ENCODE measurements at places on chromosomes 2 and 18.

DNA sequence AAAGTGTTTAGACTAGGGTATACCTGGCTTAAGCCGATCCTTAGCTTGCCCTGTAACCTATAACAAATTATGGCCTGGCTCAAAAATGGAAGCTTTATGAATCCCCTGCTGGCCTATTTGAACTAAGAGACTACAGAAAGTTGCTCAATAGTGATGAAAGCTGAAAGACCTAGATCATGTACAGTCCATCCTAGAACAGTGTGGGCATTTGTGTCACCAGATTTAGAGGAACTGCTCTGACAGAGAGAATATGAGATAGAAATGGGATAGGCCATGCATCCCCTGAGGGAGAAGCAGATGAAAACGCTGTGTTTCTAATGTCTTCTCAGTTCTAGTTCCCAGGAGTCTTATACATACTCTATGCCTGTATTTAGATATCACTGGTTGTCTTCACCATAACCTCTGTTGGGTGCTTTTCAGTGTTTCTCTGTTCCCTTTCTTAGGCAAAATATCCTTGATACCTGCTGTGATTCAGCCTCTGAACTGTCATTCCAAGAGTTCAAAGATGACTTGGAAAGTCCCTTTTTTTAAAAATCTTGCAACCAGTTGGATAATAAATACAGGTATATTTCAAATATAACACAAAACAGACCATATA lies 246.9 kb upstream of the SLC39A10 start:
- DNase-seq, result no peak

GRCh38 chr18:36511791-36512352 lies 214.4 kb downstream of the FHOD3 start:
- no peak for DNase-seq

DNA sequence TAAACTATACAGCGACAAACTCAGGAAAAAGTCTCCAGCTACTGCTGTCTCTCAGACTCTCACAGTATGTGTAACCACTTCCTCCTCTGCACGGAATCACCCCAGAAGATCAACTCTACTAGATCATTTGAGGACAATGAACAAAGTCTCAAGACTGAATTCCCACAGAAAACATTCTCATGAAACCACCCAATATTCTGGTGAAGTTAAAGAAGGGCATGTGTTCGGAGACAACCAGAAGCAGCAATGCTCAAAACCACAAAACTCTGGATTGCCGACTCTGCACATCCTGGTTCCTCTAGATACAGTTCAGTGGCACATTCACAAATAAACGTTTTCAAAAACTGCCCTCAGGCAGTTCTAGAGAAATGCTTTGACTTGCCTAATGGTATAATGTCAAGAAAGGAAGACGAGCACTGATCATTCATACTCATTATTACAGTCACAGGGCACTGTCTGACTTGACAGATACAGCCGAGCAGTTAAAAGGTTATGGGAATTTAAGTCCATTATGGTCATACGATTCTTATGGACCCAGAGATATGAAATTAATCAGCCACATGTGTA lies 91.9 kb upstream of the STK17B start:
- no peak for DNase-seq

DNA sequence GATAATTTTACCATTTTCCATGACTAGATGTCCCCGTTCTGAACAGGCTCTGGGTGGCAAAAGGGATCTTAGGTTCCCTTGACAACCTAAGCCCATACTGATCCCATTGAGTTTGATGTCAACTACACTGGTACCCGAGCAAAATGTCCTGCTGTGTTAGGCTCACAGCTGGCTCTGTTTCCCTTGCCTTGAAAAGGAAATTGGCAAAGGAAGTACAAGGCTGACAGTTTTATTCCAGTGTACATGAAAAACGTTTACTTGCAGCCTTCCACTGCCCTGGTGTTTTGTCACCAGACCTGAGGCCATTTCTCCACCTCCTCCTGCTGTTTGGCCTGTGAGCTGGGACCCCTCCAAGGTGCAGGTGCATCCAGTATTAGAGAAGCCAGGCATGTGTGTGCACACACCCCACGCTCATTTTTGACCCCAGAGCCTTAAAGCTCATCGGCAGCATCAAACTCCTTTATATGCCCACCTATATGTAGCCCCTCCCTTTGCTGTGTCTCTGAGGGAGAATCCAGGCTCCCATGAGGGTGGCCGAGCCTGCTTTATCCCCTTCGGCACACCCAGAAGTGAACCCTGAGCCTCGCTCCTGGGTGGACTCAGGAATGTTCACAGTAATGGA lies 171.3 kb downstream of the NDUFA10 start:
- DNase-seq, result no peak

GRCh38 chr2:45765728-45766254 lies 114.3 kb downstream of the PRKCE start:
- no peak for DNase-seq

DNA sequence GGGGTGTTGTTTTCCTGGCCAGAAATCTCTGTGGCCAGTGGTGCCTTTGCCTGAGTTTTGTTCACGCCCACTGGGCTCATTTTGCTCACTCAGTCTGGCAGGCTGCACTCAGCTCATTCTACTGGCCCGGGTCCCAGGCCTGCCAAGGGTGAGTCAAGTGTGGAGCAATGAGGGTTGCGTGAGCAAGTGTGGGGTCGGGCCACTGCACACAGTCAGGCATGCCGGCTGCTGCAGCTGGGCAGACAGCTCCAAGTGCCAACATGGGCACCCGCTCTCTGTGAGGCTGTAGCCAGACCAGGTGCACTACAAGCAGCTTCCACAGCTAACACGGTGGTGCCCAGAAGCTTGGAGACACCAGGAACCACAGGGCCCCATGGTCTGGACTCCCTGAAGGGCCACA lies 801.1 kb upstream of the RAB6C start:
- no peak for DNase-seq

GRCh38 chr18:11789716-11790510 lies 61.3 kb upstream of the CHMP1B start:
- DNase-seq, result no peak

GRCh38 chr2:3513026-3513810 lies 6.1 kb downstream of the ADI1 start:
- DNase-seq, result no peak

- DNase-seq, result no peak
Observed at GRCh38 chr2:59276917-59277316, 1035.8 kb upstream of the FANCL start.

- DNase-seq, result no peak
Observed at GRCh38 chr2:48066000-48066399, 159.7 kb upstream of the FBXO11 start.

DNA sequence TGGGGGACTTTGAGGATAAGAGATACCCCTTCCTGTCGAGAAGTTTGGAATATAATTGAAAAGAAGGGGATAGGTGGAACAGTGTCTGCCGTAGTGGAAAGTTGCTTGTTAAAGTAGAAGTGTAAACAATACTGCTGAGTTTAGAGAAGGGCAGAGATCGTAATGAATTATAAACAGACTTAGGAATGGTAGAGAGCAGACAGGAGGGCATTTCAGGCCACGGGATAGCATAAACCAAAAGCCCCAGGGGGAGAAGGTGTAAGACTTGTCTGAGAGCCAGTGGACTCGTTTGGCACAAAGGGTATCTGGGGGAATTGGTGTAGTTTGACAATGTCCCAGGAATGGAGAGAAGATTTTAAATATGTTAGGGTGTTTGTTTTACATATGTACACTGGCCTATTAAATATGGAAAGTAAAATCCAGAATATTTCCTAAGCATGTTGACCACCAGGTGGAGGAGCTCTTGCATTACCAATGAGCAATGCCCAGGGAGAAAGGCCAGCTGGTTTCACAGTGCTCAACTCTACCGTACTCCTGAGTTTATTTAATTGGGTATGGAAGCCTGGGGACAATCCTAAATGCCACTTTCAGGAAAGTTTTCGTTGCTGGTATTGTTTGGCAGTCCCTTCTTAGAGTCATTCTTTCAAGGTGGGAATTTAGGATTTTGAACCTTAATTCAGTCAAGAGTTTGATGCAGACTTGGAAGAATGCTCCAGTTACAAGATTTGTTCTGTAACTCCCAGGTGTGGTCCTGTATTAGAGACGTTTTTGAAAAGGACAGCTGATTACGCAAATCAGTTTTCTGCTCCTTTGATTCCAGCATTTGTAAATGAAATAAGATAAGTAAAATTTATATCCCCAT lies 7.5 kb downstream of the COPS8 start:
- DNase-seq, result no peak

DNA sequence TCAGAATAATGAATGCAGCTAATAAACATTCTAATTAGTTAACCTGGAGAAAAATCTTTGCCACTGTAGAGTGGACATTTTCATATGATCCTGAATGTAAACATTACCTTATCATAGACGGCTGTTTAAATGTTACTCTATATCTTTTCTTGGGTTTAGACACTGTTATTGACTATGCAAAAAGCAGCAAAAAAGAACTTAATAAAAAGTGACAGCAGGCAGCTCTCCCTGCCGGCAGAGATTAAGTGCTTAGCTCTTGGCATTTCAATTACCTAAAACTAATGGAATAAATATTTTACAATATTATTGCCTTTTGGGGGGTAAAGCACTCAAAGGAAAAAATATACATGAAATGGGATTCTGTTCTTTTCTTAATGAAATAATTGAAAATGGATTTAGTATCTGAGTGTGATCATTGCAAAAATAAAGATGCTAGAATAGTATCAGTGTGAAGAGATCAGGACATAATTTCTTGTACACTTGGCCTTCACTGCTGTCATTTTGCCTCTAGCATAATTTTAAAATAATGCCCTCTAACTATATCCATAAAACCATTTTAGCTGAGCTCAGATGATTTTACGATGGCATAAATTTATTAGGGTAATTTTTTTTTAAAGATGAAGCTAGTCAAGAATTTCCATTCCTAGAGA lies 203.4 kb upstream of the DPP10 start:
- no peak for DNase-seq

DNA sequence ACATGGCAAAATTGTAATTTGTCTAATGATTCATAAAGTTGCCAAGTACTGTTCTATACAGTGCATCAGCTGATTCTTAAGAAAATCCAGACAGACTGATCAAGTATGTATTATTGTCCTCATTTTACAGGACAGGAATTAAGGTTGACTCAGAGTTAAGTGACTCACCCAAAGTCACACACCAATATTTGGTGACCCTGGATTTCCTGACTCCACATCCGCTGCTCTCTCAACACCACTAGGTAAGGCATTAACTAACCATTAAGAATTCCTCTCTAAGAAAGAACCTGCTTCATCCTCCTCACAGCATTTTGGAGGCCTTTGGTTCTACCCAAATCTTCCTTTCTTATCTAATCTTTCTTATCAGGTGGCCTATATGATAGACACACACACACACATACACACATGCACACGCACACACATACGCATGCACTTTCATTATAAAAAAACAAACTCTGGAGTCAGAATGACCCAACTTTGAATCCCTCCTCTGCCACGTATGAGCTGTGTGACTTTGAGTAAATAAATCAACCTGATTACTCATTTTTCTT lies 150.8 kb downstream of the ANKRD44 start:
- DNase-seq, result no peak

DNA sequence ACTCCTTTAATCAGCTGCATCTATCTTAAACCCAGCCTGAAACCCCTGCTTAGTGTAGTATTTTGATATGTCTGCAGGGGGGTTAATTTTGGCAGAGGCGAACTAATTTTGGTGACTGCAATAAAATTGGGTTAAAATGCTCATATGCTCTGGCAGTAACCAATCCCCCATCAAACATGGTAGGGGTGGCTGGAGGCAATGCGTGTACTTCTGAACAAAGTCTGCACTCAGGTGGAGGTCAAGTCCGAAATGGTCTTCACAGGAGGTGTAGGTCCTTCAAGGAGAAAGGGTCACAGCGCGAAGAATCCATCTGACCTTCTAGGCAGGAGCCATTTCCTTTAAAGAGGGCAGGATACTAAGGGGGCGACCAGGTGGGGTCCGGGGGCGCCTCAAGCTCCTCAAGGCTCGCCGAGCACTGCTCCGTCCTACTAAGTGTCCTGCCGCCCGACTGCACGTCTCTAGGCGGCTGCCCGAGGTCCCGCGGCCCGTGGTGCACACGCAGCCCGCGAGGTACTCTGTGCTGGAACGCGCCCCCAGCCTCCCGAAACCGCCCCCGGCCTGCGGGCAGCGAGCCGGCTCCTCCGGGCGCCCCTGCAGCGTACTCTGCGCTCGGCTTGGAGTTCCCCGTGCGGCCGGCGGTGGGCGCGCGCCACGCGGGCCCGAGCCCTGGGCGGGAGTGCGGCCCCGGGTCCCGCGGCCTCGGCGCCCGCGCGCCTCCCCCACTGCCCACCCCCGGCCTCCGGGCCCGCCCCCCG lies 1.7 kb upstream of the LDLRAD4 start:
- no peak for DNase-seq

GRCh38 chr2:152542995-152543481 lies 174.2 kb downstream of the PRPF40A start:
- DNase-seq, result no peak

DNA sequence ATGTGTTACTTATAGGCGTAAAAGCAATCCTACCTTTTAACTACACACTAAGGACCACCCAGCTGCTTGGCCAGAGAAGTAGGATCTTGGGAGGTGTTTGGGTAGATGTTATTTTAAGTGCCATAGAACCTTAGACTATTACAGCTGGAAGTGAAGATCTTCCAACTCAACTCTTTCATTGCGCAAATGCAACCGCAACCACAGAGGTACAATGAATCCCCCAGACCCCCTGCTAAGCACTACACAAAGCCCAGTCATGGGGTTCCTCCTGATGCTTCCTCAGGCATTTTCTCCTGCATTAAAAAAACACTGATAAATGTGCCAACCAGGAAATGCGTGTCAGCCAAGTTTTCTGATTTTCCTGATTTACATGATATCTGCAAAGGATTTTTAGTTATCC lies 246.0 kb downstream of the LRRTM1 start:
- DNase-seq, result no peak

- DNase-seq, result no peak
Observed at GRCh38 chr18:43054815-43055519, 60.5 kb downstream of the RIT2 start.

- DNase-seq, result no peak
Observed at GRCh38 chr18:62717169-62717924, 2.0 kb downstream of the PHLPP1 start.

GRCh38 chr2:50754514-50754913 lies 277.4 kb downstream of the NRXN1 start:
- no peak for DNase-seq

- DNase-seq, result no peak
Observed at GRCh38 chr2:139175510-139175909, 395.3 kb upstream of the NXPH2 start.

All from stimulated activated CD8-positive, alpha-beta memory T cell treated with anti-CD3 and anti-CD28 coated beads, Interleukin-7, amount 100 ng/mL, for 1 hour (primary cell).